Stimulated activated CD4-positive, alpha-beta T cell treated with anti-CD3 and anti-CD28 coated beads, Interleukin-1b, Interleukin-23, amount 100 ng/mL, for 1 hour (primary cell): ENCODE measurements at places on chromosomes 1 and 21.

- no peak for DNase-seq
These were observed 55.6 kb upstream of the PRMT6 start for GRCh38 chr1:107000902-107001301.

GRCh38 chr21:28747464-28747863 is 245.2 kb downstream of the LTN1 start:
- DNase-seq, result no peak

DNA sequence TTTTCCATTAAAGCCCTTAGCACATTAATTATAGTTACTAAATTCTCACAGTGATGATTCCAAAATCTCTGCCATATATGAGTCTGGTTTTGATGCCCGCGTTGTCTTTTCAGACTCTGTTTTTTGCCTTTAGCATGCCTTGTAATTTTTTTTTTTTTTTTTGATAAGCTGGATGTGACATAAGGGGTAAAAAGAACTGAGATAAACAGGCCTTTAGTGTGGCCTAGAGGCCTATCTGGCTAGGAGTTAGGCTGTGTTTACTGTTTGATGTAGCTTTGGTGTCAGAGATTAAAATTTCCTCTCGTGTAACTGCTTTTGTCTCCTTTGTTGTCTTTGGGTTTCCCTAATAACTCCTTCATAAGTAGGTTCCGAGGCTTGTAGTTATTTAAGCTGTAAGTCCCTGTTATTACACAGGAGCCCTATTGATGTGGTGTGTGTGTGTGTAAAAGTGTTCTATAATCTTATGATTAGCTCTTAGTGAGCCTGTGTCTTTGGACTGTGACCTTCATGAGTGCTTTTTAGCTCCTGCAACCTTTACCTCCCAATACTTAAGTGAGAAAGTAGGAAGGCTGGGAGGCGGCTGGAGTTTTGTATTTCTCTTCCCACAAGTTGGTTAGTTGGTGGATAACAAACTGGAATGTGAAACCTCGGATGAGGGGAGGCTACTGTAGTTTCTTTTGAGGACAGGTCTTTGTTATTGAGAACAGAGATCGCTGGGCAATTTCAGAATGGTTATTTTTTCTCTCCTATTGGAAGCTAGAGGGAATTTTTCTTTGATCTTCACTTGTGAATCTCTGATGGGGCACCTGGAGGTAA is 19.3 kb downstream of the HS2ST1 start:
- no peak for DNase-seq

DNA sequence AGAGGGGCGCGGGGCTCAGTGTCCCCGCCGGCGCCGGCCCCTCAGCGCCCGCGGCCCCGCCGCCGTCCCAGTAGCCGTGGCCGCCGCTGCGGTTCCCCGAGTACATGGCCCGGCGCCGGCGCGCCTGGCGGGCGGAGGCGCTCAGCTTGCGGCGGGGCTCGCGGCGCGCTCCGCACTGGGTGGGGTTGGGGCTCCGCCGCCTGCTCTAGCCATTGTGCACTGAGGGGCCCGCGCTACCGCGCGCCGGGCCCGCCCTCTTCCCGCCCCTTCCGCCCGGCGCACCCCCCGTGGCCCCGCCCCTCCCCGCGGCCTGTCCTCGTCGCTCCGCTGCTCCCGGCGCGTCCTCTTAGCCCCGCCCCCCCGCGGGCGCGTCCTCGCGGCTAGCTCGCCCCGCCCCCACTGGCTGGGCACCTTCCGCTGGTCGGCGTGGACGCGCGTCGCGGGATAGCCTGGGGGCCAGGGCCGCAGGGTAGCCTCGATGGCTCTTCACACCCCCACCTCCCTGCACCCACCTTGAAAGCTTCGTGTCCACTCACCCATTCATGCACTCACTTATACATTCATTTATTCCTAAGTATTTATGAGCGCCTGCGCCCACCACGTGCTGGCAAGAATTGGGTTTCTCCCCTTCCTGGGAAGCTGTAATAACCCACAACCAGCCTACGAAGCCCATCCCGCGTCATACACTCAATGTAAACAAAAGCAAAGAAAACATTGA is at the start of the genes CHML and OPN3:
Gene CHML, minus strand, starts transcription at position 221 of the 718 bp plus-strand sequence. CDS start 4,603 bp downstream, outside the sequence.
Gene OPN3, minus strand, starts transcription at position 221 of the 718 bp plus-strand sequence. Its CDS starts 115 bp downstream, at position 106.
- DNase-seq, result peak; percentile 80

DNA sequence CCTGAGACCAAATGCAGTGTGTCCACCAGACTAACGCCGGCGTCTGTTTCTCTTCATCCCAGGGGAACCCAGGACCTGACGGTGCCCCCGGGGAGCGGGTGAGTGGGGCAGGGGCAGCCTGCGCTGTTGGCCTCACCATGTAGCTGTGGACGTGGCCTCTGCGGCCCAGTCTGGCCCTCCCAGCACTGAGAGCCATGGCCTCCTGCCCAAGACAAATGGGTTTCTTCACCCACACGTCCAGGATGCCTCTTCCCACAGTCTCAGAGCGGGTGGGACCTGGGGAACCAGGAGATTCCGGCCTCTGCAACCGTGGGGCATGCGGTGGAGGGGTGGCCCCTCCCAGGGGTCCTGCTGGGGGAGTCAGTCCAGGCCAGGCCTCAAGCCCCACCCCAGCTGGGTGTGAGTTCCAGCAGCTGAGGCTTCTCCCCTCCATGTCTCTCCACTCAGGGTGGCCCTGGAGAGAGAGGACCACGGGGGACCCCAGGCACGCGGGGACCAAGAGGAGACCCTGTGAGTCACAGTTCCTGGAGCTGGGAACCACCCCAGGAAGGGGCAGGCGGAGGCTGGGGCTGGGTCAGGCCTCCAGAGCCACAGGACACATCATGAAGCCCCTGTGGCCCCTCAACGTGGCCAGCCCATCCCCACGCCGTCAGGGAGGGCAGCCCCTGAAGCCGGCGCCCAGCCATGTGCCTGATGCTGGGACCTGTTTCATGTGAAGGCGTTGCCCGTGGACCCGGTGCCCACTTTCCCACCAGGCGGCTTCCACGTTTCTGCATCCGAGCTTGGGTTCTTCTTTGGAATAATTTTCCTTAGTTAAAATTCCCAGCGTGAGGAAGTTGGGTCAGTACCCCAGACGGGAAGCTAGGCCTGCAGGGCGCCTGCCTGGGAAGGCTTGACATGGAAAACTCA is 11.0 kb downstream of the COL6A1 start:
- no peak for DNase-seq

- DNase-seq, result no peak
These were observed 70.4 kb downstream of the PLEKHA6 start for GRCh38 chr1:204289280-204289679.

DNA sequence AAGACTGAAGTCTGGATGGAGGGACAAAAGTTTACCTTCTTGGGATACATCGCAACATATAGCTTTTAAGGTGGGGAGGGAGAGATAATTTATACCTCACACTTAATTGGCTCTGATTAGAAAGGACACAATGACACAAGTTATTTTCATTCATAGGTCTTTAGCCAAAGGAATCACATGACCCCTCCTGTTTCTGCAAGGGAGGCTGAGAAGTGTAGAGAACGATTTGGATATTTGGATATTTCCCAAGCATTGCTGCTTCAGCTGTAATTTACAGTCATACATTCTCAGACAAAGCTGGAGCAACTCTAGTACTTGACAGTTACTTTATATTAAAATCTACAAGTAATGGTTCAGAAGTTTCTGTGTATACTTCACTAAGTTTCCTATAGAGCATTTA is 24.2 kb downstream of the DAP3 start:
- DNase-seq, result no peak

DNA sequence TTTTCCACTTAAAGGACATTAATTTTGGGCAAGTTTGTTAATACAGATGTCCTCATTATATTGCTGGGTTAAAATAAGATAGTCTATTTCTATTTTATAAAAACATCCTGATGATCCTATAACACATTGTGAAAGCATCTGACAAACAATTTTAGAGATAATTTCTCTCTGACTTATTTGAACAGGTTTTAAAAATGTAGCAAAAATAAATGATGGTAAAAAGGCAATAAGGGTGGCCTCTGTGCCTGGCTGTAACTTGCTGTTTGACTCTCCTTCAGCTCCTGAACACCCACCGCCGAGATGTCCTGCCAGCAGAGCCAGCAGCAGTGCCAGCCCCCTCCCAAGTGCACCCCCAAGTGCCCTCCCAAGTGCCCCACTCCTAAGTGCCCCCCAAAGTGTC is at the start of gene LCE1A:
Gene LCE1A, plus strand, starts transcription at position 301 of the 400 bp plus-strand sequence. Its CDS starts 0 bp downstream, at position 301.
- no peak for DNase-seq

- DNase-seq, result peak; percentile 56
These were observed 3.5 kb upstream of the ARID1A start for GRCh38 chr1:26692211-26692792.

GRCh38 chr1:187038784-187039183 is 210.0 kb downstream of the PLA2G4A start:
- no peak for DNase-seq

- DNase-seq, result no peak
These were observed 15.6 kb downstream of the HLX start for GRCh38 chr1:220894924-220895256.

- DNase-seq, result no peak
These were observed 363.1 kb upstream of the ADGRL2 start for GRCh38 chr1:81437649-81438048.

- DNase-seq, result no peak
These were observed 211.0 kb upstream of the USP24 start for GRCh38 chr1:55426156-55426555.

DNA sequence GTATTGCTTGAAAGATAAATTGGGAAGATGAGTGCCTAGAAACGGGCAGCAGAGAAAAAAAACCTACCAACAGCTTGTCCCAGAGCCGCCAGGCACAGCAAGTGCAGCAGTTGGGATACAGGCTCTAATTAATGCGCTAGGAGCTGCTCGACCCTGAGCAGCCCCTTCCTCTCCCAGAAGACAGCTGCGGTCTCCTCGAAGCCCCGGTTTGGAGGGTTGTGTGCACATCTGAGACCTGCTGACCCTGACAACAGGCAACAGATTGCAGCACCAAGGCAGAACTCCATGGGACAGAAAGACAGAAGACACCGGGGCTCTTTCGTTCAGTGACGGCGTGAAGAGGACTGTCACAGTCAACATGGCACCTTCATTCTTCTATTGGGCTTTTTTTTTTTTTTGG is 101.4 kb downstream of the TSEN15 start:
- no peak for DNase-seq

GRCh38 chr1:151474745-151475144 is 15.5 kb upstream of the POGZ start:
- DNase-seq, result no peak

DNA sequence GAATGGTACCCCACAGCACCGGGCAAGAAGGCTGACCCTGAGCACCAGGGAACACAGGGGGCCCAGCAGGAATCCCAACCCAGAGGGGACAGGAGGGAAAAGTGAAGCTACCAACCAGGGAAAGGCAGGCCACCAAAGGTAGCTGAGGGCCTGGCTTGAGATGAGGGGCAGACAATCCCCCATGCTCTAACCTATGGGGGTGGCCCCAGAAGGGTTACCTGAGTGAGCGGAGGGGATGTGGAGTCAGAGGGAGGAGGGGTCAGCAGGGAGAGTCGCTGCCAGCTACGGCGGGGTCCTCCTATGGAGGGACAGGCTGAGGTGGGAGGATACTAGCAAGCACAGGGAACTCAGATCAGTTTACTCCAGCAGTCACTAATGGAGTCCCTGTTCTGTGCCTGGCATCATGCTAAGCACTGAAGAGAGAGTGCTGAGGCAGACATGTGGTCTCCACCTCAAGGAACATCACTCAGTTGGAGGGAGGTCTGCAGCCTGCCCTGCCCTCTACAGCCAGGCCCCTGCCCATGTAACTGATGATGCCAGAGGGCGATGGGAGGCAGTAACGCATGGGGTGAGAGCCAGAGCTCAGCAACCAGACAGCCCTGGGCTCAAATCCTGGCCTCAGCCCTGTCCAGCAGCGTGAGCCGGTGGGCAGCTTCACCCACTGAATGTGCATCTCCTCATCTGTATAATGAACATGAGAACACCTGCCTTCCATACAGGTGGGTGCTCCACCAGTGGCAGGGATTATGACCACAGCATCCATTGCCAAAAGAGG is 21.3 kb downstream of the CYB5RL start:
- DNase-seq, result no peak

DNA sequence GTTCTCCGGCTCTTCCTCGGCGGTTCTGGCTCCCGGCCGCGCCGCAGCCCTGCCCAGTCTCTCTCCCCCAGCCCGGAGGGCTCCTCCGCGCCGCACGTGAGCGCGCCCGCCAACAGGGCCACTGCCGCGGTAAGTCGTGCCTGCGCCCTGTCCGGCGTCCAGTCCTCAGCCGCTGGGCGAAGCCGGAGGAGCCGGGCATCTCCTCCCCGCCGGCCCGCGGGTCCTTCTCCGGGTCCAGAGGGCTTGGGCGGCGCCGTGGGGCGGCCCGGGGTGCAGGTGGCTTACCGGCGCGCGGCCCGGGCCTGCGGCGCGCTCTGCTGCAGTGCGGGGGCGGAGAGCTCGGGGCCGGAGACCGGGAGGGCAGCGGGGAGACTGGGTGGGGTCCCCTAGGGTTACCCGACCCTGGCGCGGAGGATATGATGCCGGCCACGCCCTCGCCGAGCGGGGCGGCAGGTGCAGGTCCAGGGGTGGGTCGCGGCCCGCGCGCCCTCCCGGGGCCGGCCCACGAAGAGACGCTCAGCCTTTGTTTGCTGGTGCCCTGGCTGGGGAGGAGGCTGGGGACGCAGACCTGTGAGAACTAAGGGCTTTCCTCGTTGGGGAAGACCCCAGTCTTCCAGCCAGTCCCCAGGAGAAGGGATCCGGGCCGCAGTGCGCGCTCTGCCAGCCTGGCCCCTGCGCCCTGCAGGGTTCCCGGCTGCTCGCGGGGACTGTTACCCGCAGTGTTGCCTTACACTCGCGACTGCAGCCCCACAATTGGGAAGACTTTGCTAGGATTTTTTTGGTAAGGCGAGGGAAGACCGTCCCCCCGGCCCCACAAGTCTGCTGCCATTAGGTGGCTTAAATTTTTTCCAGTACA is at the start of gene DOP1B:
Gene DOP1B, plus strand, starts transcription at position 10 of the 856 bp plus-strand sequence. CDS start 7,910 bp downstream, outside the sequence.
- no peak for DNase-seq

DNA sequence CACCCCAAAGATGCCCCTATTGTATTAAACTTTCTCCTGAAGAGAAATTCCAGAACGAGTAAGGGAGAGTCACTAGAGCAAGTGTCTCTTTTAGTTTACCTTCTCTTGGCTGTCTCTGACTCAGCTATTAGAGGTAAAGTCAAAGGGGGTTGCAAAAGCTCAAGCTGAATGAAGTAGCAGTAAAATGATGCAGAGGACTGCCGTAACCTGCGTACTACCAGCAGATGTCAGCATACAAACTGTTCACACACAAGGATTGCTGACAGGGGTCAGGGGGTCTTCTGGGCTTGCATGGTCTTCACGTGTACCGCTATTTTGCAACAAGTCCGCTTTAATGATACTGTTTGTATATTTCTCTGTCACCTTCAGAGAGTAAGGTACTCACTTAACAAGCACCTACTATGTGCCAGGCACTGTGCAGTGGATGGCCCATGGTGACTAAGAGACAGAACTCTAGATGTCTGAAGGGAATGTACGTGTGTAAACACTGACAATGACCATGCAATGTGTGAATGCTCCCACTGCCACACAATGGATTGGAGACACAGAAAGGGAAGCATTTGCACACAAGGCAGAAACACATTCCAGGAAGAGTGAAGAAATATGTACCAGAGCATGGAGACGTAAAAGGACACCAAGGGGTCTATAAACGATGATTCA is 34.9 kb downstream of the CHML start:
- no peak for DNase-seq

GRCh38 chr1:76901158-76901767 is 34.0 kb downstream of the ST6GALNAC5 start:
- DNase-seq, result no peak
